ENCODE measurements at places on chromosomes 6 and 20.

GRCh38 chr20:50957798-50958614, at the start of gene DPM1:
TSS of gene DPM1 (minus strand) at chr20:50958532. CDS start at chr20:50958523, 9 bp downstream.
- DNase-seq, result peak; percentile 96

GRCh38 chr6:15073344-15073789, 172.5 kb upstream of the JARID2 start:
- DNase-seq, result no peak

- DNase-seq, result peak; percentile 97
Measured at GRCh38 chr6:143842461-143842901, 657 bp upstream of the LTV1 start.

- peak; percentile 39 for DNase-seq
Measured at GRCh38 chr20:46438156-46438750, 31.8 kb upstream of the ELMO2 start.

GRCh38 chr6:27668442-27669294, 195.8 kb upstream of the ZNF184 start:
- peak; percentile 58 for DNase-seq

- DNase-seq, result no peak
Measured at GRCh38 chr6:56378507-56378906, 131.1 kb upstream of the COL21A1 start.

DNA sequence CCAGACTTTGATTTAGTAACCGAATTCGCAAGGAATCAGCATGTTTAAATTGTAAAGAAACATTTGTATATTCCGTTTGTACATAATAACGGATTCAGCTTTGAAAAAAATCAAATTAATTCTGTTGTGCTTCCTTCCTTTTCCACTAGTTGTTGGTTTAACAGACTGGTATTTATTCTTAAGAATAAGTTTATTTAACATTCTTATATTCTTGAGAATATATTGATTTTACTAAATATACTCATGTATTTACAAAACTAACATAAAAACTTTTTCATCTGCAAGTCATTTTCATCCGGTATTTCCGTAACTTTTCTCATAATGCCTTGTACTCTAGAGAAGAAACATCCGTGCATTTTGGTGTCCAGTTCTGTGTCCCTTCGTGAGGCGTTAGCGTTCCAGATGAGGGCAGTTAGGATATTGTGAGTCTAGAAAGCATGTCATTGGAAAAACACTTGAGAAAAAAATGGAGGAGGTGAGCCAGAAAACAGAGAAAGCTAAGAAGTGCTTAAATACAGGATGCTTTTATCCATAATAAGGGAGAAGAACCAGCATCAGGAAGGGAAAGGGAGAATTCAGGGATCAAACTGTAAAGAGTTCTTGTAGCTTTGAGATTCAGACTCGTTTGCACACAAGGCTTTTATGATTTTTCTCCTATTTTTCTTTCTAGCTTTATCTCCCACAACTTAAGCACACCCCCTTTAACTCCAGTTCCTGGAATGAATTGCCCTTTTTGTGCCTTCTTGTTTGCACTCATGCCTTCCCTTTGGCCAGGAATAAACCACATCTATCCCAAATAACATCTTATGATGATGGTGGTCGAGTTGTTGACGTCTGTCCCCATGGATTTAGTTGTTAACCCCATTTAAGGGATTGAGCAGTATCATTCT, 1.8 kb downstream of the WRNIP1 start:
- DNase-seq, result peak; percentile 63

- DNase-seq, result no peak
Measured at GRCh38 chr6:168210239-168211105, 109.1 kb downstream of the DACT2 start.

DNA sequence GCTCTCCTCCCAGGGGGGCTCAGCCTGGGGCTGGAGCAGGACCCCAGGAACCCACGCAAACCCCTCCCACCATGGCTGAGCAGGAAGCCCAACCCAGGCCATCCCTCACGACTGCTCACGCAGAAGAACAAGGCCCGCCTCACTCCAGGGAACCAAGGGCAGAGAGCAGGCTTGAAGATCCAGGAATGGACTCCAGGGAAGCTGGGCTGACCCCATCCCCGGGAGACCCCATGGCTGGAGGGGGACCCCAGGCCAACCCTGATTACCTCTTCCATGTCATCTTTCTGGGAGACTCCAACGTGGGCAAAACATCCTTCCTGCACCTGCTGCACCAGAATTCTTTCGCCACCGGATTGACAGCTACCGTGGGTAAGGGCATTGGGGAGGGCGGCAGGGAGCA, 24.7 kb downstream of the RAB44 start:
- no peak for DNase-seq

GRCh38 chr6:156396068-156396771, 381.0 kb upstream of the ARID1B start:
- no peak for DNase-seq

DNA sequence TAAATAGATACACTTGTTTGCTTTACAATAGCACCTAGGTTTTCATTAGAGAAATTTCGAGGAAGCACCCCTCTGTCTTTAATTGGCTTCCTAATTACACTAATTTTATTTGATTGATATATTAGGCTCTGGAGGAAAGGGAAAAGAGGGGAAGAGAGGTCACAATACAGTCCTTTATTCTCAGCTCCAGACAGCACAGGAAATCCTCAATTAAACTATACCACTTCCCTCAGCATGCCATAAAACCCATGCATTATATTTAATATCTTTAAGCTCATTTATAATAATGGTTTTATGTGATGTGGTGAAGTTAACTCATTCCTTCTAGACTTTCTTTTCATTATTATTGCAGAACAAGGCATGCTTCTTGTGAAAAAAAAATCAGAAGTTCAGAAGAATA, 17.7 kb upstream of the PDE7B start:
- DNase-seq, result no peak

DNA sequence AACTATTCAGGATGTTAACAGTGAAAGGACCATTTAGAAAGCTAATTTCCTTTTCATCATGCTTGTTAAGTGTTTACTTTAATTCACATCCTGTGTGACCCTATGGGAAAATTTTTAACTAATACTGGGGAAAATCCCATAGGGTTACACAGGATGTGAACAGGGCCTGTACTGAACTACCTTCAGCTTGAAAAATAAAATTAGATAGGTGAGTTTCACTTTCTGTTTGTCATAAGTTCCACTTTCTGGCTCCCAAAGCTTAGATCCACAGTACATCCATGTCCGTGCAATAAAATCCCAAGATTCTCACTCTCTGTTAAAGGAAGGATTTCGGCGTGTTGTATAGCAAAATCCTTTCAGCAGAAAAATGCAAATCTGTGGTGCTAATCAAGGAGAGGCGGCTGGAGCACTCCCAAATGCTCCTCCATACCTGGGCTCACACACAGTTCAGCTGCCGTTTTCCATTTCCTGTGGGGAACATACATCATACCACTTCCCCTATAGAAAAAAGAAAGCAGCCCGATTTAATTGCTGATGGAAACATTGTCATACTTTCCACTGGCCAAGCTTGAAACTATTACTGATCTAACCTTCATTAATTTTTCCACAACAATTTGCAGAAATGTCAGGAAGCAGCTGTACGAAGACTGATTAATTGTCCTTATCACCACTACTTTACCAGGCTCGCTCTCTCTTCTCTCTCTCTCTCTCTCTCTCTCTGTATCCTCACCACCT, 125.2 kb downstream of the HIVEP2 start:
- peak; percentile 94 for DNase-seq

DNA sequence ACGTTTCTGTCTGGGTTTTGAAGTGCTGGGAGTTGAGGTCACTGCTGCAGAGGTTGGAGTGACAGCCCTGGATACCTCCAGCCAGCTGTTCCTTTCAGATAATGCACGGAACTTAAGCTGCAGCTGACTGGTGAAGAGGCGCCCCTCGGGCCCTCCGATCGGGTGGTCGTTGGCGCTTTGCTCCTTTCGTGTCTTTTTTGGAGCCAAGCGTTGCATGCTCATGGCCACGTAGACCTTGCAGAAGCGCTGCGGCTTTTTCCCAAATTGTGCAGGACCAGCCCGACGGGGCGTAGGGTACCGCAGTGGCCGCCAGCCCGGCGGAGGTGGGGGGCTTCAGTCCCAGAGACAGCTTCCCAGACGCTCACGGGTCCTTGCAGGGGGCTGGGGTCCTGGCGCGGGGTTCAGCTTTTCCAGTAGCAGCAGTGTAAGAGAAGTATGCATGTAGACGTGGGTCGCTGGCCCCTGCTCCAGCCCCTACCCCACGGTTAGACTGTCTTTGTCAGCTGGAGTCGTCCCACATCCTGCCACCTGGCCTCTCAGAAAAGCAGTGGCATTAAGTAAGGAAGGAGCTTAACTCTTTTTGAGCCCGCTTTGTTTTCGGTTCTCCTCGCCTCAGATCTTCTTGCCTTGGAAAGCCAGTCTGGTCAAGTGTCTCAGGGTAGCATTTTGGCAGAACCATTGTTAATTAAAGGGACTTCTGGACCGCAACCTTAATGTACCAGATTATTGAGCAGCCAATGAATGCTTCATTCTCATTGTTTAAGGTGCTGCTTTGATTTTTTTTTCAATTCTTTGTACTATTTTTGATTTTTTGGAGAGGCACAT, 838 bp downstream of the TNFAIP3 start:
- DNase-seq, result peak; percentile 59

- peak; percentile 41 for DNase-seq
Measured at GRCh38 chr20:35269055-35269781, 8.7 kb downstream of the MMP24OS start.

GRCh38 chr6:129236001-129236517, 353.1 kb downstream of the LAMA2 start:
- peak; percentile 56 for DNase-seq

GRCh38 chr6:7269816-7270215, 43.2 kb downstream of the SSR1 start:
- peak; percentile 69 for DNase-seq

DNA sequence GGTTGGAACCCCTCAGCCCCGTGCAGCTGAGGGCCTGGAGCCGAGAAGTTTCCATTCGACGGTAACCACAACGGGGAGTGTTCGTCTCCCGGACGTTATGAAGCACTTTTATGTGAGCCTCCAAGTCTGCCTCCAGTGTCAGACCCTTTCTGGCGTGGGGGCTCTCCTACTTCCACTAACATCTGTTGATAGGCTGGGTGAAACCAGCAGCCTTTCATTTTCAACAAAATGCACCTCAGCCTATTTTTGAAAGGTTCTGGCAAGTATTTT, 257.4 kb downstream of the THBS2 start:
- DNase-seq, result peak; percentile 68

- peak; percentile 41 for DNase-seq
Measured at GRCh38 chr6:151553416-151554165, 59.8 kb downstream of the CCDC170 start.

GRCh38 chr20:12355185-12355584, 437.5 kb downstream of the BTBD3 start:
- DNase-seq, result no peak

GRCh38 chr6:5042436-5042835, 38.6 kb upstream of the RPP40 start:
- no peak for DNase-seq

GRCh38 chr20:22523499-22524392, 60.6 kb downstream of the FOXA2 start:
- no peak for DNase-seq

Data from muscle of leg (tissue), 16 donors.